Neural crest cell (in vitro differentiated cells): ENCODE measurements at places on chromosomes 6 and 20.
A peak's percentile ranks its signal among the peaks of the same experiment; 100 is the strongest.

- DNase-seq = no peak
Observed at GRCh38 chr6:13302751-13303667, 25.3 kb downstream of the TBC1D7 start.

GRCh38 chr6:11722220-11722619, 56.4 kb downstream of the ADTRP start:
- DNase-seq = no peak

- no peak for DNase-seq
Observed at GRCh38 chr20:32909896-32910571, 51.3 kb downstream of the EFCAB8 start.

DNA sequence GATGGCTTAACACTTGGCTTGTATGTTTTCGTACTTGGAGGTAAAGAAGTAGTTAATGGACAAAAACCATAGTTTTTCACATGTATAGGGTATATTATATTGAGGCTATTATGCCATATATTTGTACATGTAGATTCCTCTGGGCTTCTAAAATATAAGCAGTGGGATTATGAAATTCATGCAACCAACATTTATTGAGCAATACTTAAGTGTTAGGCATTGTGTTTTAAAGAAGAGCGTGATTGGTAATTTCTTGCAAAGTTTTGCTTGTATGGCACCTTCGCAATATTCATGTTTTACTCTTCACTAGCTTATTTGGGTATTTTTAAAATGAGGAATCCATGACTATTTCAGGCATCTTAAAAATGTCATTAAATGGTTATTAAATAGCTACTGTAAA, 2.5 kb downstream of the TULP4 start:
- no peak for DNase-seq

DNA sequence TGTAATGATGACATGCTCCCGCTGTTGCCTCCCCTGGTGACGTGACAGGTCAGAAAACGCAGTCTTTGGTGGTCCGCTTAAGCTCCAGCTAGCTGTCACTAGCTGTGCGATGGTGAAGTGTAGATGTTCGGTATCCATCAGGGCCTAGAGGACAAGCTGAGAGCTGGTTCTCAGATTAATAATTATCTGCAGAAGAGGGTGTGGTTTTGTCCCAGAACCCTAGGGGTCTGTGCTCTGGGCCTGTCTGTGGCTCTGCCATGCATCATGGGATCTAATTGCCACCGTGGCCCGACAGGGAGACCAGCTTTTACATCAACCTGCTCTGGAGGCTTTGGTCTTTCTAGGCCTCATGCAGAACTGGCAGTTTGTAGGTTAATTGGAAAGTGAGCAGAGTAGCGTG, 34.1 kb downstream of the ERMARD start:
- no peak for DNase-seq

DNA sequence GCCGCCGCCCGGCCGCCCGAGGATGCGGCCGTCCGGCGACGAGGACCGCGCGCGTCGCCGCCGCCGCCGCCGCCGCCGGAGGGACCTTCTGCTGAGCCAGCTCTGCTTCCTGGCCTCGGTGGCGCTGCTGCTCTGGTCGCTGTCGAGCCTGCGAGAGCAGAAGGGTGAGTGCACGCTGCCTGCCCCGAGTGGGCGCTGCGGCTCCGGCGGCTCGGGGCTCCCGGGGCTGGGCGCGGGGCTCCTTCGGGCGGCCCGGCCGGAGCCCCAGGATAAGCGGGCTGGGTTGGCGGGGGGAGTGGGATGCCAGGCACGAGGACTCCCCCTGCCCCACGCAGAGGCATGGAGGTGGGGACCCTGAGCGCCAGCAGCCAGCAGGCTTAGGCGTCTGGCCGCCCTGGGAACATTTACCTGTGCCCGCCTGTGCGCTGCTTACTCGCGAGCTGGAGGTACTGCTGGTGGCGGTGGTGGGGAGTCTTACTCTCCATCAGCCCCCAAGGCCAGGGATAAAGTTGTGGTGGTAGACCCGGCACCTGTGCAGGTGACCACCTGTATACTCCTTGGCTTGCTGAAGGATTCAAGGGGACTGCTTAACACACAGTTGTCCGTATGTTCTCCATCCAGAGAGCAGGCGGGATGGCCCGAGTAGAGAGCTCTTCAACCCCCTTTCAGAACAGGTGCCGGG, 520 bp downstream of the SLC24A3 start:
- DNase-seq = peak; percentile 58

- DNase-seq = no peak
Observed at GRCh38 chr6:19324376-19324775, 512.8 kb upstream of the ID4 start.

DNA sequence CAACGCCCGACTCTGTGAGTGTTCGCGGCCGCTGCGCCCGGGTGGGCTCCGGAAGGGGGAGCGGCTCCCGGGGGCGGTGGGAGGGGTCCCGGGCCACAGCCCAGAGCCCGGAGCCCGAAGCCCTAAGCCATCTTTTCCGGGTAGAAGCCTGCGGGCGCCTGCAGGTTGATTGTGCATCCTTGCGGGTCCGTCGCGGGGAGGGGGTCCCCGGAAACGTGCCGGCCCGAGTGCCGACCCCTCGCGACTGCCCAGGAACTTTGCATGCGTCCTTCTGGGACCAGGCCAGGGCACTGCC, 413 bp downstream of the PTPRA start:
- DNase-seq = peak; percentile 61

DNA sequence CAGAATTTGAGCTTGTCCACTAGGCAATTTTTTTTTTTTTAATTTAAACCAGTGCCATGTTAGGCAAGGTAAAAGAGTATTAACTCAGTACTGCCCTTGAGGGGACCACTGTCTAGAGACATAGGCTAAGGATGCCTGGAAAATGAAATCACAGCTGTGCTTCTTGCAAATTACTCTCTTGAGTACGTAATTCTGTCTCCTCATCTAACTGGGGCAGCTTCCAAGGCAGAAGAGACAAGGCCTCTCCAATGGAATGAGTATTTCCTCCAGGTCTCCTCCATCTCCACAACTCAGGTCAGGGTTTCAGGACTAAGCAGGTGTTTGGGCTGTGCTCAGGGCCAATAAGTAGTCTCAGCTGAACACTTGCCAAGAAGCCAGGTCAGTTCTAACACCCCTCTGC, 33.8 kb upstream of the MRPS10 start:
- no peak for DNase-seq

DNA sequence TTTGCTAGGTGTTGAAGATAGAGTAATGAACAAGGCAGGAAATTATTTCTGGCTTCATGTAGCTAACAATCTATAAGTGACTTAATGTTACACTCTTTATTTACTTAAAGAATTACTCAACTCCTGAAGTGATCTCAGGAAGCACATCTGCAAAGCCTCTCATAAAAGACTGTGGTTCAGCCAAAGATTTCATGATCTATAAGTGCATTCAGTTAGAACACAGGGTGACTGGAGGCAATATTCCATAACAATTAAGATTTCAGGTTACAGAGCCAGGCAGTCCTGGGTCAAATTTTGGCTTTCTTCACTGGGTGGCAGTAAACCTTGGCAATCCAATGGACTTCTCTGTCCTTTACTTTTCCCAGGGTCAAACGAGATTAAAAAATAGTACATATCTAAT, 204.0 kb downstream of the TPBG start:
- no peak for DNase-seq

GRCh38 chr6:125930765-125931418, 25.7 kb upstream of the HINT3 start:
- no peak for DNase-seq

- DNase-seq = no peak
Observed at GRCh38 chr20:11387189-11387754, 530.4 kb upstream of the BTBD3 start.

GRCh38 chr6:109454496-109455436, 806 bp downstream of the MICAL1 start:
- DNase-seq = peak; percentile 46

- DNase-seq = no peak
Observed at GRCh38 chr6:167287513-167288048, 3.5 kb upstream of the UNC93A start.

- DNase-seq = no peak
Observed at GRCh38 chr6:170148709-170149470, 142.0 kb downstream of the DLL1 start.

- DNase-seq = no peak
Observed at GRCh38 chr6:100665041-100665380, 200.3 kb upstream of the SIM1 start.

DNA sequence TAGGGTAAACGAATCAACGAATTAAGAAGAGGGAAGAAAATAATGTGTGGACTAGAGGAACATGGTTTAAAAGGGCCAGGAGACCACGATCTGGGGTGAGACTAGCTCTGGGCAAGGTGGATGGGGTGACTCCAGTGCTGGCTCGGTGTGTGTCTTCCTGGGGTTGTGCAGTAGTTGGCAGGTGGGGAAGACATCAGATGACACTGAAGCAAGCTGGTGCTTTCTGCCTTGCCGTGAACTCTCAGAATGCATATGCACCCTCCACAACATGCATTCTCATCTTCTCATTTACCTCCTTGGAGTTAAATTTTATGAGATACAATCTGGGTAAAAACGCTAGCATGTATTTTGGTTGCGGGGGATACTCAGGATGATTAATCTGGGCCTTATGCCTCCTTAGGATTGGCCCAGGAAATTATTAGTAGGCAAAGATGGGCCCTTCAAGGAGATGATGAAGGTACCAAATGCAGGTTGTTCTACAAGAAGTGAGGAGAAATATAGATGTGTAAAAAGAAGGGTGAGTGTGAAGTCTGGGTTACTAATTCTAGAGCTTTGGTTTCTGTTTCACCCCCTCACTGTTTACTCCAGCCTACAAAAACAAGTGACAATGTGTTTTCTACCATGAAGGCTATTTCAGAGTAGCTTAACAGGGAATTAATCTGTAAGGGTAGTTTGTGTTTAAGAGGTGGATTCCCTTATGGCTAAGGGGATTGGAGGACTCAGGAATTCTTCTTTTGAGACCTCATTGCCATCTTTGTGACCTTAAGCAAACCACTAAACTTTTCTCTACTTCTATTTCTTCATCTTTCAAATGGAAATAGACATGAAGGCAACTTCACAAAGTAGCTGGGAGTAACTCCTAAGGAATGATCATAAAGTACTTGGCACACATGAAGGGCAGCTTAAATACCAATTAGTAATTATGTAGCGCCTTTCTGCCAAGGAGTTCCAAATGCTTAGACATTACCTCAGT, 71.0 kb upstream of the SUPT3H start:
- no peak for DNase-seq

GRCh38 chr6:72940265-72940664, 285.0 kb downstream of the KHDC1L start:
- DNase-seq = no peak

DNA sequence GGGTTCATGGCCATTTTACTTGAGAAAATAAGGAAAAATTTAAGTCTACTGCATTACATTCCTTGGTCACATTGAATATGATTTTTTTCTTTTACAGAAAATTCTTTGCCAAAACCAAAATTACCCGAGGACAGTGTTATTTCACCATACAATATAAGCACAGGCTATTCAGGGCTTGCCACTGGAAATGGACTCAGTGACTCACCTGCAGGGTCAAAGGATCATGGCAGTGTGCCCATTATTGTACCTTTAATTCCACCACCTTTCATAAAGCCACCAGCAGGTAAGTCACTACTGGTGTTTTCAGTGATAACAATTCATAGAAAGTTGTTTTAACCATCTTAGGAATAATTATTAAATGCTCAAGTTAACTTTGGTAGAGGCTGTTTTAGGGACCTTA, 16.2 kb downstream of the SOBP start:
- DNase-seq = no peak

- DNase-seq = no peak
Observed at GRCh38 chr20:6769903-6770785, 2.7 kb downstream of the BMP2 start.

DNA sequence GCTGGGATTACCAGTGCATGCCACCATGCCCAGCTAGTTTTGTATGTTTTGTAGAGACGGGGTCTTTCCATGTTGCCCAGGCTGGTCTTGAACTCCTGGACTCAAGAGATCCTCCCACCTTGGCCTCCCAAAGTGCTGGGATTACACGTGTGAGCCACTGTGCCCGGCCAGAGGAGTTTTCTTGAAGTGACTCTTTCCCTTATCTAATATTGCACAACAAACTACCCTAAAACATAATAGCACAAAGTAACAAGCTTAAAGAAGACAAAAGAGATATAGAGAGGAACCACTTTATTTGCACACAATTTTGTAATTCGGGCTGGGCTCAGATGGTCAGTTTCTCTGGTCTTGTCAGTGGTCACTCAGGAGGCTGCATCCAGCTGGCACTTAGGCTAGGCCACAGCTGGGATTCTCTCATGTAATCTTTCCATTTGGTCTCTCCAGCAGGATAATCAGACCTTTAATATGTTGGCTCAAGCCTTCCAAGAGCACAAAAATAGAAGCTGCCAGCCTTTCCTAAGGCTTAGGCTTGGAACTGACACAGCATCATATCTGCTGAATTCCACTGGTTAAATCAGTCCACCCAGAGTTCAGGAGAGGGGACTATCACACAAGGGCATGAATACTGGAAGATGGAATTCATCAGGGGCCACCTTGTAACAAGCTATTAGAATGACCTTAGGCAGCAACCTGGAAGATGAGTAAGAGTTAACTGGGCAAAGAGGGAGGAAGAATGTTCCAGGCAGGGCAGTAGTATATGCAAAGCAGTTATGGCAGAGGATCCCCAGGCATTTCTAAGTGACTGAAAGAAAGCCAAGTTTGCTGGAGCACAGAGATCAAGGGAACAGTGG, 56.7 kb upstream of the PNRC1 start:
- no peak for DNase-seq

DNA sequence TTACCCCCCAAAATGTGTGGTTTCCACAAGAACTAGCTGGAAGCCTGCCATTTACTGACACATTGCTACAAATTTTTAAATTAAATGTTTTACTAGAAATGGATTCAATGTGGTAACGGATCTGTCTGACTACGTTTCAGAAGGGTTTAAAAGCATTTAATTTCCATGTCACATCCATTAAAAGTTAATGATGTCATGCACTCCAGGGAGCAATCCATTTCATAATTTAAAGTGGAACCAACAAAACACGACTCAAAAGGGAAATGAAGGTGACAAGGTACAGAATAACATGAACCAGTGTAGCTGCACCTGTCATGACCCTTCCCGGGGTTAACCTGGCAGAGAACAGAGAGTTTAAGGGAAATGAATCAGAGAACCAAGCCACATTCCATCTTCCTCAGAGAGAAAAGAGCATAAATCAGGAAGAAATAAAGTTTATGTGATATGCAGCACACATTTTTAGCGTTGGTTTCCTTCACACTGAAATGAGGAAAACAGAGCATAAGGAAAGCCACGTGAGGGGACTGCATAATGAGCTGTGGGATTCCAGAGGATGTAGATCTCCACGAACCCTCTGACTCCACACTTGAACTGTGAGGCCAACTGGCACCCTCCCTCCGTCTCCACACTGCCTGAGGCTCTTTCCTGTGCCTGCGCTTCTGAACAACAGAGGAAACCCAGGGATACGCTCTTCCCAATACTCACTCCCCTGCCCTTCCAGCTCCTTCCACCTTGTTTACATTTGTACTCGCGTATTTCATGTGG, 170.3 kb upstream of the AHI1 start:
- DNase-seq = peak; percentile 6

- DNase-seq = no peak
Observed at GRCh38 chr6:28480253-28480932, 35.2 kb downstream of the GPX6 start.

DNA sequence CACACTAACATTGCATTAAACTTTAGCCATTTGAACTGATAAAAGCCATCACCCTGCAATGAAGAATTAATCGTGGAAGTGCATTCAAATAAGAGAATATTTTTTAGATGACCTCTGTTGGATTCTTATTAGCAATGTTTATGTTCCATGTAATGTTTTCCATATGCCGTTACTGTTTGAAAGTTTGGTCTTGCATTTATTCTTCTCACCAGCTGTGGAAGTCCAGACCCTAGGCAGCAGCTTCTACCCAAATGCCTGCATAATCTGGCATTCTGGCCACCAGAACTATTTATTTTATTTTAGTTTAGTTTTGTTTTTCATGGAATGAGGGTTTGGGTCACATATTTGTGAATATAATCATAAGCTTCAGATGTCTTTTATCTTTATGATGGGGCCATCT, 140.4 kb downstream of the SAMD5 start:
- no peak for DNase-seq
